ENCODE measurements at places on chromosomes 12 and 14.

GRCh38 chr12:57416039-57416996, 14.5 kb downstream of the R3HDM2 start:
- DNase-seq = no peak

GRCh38 chr12:52748578-52748977, 28.6 kb downstream of the KRT76 start:
- no peak for DNase-seq

DNA sequence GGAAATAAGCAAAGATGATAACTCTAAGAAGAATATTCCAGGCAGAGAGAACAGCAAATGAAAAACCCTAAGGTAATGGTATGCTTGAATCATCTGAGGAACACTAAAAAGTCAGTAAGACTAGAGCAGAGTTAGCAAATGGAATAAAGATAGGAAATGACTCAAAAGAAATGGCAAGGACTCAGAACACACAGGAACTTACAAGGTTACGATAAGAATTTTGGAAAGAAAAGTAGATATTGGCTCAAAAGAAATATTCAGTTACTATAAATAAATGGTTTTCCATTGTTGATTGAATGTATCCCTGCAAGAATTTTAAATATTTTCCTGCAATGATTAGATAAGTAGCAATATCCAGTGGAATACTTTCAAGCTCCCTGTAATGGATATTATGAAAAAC, 705.8 kb downstream of the C12orf50 start:
- DNase-seq = no peak

GRCh38 chr14:23055621-23056144, 1.6 kb downstream of the CDH24 start:
- DNase-seq = no peak

DNA sequence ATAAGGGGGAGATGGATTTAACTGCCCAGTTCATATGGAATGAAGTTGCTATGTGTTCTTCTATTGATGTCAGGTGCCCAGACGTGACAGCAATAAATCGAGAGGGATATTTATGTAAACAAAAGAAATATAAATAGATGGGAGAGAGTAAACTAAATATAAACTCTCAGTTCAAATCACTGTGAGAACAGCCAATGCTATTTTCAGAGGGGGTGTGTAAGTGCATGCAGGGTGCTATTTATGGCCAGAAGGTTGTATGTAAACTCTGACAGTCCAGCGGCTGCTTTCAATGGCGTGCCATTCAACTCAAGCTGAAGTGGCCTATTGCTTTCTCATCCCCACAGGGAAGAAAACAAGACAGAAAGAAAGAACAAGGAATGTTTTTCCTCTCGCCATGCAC, 127.2 kb downstream of the KCNA5 start:
- DNase-seq = no peak

GRCh38 chr14:63212209-63212608, 8.0 kb downstream of the RHOJ start:
- DNase-seq = no peak

GRCh38 chr14:76697246-76697905, 63.9 kb upstream of the VASH1 start:
- DNase-seq = no peak

GRCh38 chr12:21308785-21309184, 25.9 kb downstream of the SLCO1A2 start:
- DNase-seq = no peak

All from SK-N-MC (cell line).